ENCODE measurements at places on chromosomes 7 and 10.

DNA sequence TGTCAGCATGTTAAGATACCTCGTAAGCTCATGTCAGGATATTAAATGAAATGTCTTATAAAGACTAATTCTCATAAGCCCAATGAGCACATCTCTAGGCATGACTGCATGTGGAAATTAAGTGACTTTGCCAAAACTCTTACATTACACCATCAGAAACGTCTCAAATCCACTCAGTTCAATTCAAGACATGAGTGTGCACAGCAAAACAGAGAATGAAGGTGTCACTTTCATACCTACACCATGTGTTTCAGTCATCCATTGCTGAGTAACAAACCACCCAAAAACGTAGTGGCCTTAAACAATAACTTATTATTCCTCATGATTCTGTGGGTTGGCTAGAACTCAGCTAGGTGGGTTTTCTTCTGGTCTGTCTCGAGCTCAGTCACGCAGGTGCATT, 99.8 kb downstream of the ATE1 start:
- no peak for DNase-seq

DNA sequence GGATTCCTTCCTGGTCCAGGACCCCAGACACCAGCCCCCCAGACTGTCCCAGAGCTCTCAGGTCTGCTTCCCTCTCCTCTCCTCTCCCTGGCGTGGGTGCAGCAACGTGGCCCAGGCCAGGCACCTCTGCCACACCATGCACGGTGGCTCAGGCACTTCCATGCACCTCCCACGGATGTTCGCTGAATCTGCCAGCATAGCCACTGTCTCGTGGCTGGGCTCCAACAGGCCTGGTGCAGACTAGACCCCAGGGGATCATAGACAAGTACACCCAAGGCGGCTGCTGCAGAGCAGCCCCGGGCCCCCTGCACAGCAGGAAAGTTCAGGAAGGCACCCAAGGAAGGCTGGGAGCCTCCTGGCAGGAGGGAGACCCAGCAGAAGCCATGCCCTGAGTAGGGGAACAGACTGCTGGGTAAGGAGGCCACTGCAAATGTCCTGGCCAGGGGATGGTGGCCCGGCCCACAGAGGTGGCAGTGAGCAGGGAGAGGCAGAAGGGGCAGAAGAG, 4.4 kb downstream of the RASGEF1A start:
- DNase-seq: no peak

DNA sequence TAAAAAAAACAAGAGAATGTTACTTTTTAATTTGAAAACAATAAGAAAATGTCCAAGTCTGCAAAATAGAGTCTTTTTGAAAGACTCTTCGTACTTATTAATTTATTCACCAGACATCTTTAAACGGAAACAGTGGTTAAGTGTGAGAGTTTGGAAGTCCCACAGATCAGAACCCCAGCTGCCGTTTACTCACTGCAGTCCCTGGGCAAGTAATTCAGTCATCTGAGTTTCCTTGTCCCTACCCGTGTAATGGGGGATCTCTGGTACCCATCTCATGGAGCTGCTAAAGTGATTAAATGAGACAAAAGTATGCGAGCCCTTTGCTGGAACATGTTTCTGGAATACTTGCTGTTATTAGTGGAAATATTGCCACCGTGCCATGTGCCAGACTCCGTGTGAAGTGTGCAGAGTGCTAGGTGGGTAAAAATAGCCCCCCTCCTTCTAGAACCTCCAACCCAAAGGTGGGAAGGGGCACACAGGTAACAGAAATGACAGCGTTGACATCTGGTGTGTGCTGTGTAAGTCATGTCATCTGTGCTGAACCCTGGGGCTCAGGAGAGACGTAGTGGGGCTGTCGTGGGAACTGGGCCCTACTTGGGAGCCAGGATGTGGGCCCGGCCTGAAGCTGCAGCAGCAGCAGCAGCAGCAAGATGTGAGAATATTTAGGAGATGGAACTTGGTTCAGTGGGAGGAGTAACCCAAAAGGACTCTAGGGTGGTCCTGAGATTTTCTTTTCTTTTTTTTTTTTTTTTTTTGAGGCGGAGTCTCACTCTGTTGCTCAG, 140.5 kb downstream of the CUX1 start:
- no peak for DNase-seq

GRCh38 chr7:51847461-51848134, 531.0 kb upstream of the COBL start:
- DNase-seq: no peak

GRCh38 chr10:69220507-69220906, 375 bp downstream of the HKDC1 start:
- no peak for DNase-seq

DNA sequence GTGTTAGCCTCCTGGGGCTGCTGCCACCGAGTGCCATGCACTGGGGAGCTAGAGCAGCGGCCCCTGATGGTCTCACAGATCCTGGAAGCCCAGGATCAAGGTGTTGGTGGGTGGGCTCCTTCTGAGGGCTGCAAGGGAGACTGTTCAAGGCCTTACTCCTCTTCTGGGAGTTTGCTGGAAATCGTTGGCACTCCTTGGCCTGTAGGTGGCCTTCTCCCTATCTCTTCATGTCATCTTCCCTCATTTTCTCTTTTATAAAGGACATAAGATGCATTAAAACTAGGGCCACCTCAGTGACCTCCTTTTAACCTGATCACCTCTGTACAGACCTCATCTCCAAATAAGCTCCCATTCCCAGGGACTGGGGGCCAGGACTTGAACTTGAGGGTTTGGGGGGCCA, 27.0 kb upstream of the ZNF862 start:
- no peak for DNase-seq

GRCh38 chr7:30922596-30922995, 10.9 kb downstream of the AQP1 start:
- DNase-seq: no peak

DNA sequence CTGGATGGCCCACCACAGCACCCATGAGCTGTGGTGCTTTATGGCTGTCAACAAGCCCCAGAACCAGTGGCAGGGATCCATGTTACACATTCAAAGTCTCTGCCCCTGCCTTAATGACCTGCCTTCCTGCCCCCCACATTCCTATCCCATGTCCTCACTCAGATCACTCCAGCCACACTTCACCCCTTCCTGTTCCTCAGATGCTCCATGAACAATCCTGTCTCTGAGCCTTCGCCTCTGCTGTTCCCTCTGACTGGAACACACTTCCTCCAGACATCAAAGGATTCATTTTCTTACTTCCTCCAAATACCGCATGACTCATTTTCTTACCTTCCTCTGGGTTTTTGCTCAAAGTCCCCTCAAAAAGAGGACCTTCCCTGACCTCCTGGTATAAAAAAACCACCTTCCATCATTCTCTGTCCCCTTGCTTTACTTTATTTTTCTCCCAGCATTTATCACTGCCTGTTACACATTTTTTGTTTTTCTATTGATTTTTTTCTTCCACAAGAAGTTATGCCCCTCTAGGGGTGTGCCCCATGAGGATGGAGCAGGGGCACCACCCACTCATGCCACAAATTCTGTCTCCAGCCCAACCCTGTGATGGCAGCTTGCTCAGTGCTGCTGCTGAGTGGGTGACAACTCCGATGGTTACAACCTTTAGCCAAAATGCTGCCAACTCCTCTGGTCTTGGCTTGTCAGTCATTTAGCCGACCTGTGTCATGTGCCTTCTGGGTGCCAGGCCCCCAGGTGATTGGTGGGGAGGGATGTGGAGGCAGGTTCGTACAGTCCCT, 18.2 kb downstream of the COL13A1 start:
- no peak for DNase-seq

DNA sequence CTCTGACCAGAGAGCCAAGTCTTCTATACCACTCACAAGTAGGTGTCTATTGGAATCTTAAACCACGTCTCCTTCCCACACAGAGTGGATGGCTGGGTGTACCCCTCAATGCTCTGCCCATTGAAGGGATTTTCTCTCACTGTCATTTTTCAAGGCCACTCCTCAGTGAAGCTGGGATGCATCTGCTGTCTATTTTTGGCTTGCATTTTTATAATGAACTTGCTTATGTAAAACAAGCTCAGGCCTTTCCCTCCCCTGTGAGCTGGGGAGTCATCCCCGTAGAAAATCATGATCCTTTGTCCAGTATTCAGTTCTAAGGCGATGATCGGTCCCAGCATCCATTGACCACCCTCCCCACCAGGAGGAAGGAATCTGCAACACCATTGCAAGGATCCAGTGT, 9.8 kb upstream of the RBM17 start:
- no peak for DNase-seq

GRCh38 chr10:76469675-76470074, 1038.3 kb downstream of the LRMDA start:
- DNase-seq: no peak

DNA sequence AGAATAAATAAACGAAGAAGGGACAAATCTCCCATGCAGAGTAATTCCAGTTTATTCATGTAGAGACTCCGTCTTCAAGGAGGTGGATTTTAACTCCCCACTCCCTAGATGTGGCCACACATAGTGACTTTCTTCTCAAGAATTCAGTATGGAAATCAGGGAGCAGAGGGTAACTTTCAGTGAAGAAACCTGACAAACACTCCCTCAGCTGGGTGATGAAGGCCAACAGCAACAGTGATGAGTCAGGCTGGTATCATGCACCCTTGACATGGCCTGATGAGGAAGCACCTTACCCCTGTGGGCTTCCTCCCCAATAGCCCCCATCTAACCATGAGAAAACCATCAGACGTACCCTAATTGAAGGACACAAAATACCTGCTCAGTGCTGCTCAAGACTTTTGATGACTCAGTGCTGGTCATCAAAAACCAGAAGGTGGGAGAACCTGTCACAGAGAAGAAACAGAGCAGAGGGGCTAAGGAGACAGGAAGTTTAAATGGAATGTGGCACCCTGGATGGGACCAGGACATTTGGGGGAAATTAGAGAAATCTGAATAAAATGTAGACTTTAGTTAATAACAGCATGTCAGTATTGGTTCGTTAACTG, 50.6 kb downstream of the ADAMTS14 start:
- no peak for DNase-seq

DNA sequence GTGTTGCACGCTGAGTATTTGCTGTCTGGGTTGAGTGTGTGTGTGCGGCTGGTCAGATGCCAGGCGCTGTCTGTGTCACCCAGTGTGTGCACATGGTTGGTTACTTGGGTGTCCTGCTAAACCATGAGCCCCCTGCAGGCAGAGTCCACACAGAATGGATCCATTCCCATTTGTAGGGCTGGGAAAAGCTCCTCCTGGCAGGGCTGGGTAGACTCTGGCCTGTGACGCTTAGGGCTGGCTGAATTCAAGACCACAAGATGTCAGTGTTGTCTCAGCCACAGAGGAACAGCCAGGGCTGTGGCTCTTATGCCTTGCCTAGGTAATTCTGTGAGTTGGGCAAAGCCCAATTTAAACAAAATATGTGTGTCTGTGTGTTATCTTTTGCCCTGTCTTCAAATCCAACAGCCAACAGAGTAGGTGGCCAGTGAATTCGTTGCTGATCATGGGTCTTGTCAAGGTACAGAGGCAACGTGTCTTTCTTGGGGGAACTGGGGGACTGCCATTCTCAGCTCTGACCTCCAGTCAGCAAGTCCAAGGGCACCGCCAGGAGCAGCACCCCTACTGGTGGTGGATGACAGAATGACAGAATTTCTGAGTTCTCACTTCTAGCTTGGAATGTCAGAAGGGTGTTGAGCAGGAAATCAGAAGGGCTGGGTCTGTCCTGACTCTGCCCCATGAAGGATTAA, 285.1 kb downstream of the CCSER2 start:
- DNase-seq: peak; percentile 19

GRCh38 chr10:97537186-97537869, 35.3 kb upstream of the ANKRD2 start:
- DNase-seq: no peak

GRCh38 chr7:5602734-5603133, 178.7 kb downstream of the RNF216 start:
- DNase-seq: no peak

DNA sequence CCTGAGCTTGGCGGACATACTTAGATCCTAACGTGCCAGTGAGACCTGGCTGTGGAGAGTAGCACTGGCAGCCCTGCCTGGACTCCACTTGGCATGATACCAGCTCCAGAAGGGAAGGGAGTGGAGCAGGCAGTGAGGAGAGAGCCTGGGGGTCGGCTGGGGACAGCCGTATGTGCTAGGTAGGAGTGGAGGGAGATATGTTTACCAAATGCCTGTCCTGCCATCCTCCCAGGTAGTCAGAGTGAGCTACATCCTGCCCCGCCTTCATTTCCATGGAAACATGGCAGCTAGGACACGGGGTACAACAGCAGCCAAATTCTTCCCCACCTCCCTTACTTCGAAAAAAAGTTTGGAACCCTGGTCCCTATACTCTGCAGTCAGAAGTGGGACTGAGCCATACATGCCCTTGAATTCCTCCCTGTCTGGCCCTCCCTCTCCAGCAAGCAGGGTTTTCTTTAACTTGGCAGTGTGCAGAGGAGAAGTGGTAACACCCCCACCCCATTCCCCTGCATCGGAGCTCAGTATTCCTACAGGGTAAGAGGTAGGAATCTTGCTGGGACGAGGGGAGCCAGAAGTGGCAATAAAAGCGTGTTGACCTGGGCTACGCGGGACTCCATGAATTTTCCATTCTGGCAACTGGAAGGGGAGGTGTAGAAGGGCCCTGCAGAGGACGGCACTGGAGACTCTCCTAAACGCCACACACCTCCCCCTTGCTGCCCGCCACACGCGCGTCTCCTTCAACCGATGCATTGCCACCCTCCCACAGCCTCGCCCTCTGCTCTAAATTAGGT, 20.0 kb upstream of the SMO start:
- DNase-seq: no peak

DNA sequence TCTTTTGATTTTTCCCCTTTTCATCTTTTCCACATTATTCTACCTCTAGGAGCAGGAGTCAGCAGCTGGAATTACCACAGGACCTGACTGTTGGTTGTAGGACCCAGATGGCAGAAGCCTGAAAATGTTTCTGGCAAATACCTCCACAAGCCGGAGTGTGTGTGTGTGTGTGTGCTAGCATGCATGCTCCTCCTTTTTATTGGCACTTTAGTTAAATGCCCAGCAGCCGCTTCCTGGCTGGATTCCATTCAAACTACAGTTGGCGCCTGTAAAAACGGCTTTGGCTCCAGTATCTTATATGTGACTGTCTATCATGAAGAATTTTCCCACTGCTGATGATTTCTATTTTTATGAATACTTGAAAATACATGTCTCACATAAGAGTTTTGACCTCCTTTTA, 319.7 kb upstream of the SP4 start:
- DNase-seq: no peak

GRCh38 chr7:131071786-131072504, 255.7 kb upstream of the MKLN1 start:
- DNase-seq: no peak

DNA sequence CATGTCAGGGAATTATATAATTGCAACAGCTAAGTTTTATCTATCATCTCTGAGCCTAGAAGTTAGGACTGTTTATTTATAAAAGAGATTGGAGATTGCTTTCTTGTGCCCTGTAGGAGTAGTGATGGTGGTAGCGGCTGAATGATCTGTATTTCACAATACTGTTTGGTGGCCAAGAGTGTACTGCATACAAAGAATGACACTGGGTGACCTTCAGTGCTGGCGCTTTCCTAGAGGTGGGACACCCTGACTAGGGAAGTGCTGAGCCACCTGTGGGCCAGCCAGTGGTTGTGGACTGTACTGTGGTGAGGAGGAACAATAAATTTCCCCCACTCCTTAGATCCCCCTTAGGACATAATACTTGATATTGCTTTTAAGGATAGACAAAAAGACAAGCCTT, 53.0 kb downstream of the COPG2 start:
- DNase-seq: no peak

- no peak for DNase-seq
Observed at GRCh38 chr7:41038211-41038610, 664.7 kb downstream of the INHBA start.

Measured in occipital lobe (tissue), 3 donors.